ENCODE measurements at places on chromosomes 3 and 15.

GRCh38 chr15:93141371-93141794 lies 52.4 kb upstream of the RGMA start:
- DNase-seq = no peak

- DNase-seq = no peak
Observed at GRCh38 chr3:90069748-90070147, 962.3 kb downstream of the EPHA3 start.

DNA sequence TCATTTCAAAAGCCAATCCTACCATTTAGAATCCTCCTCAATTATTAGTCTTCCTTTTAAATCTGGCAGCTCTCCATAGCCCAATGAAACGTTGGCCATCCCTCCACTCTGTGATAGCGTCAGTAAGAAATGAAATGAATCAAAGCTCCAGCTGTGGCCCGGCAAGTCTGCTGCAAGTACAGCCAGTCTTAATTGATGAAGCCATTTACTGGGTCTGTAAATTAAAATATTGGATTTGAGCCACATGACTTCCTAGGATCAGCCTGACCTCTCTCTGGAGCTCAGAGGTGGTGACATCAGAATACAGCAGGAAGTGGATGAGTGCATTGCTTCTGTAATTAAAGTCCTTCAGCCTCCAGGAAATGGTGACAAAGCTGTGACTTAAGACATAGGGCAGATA lies 347.0 kb upstream of the LMCD1 start:
- DNase-seq = no peak

DNA sequence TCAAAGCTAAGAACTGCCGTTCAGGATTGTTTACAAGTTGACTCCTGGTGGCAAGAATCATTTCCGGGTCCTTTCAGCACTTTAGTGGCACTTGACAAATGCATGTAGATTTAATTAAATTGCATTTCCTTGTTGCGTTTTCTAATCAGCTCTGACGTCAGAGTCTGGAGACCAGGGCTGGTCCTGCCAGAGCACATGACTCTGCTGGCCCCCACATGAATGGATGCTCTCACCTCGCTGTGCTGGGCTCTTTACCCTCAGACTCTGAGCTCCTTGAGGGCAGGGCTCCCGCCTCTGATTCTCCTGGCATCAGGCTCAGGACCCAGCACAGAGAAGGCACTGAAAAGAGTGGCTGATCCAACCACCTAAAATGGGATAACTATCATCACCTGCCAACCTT lies 69.4 kb downstream of the FEM1B start:
- no peak for DNase-seq

- DNase-seq = no peak
Observed at GRCh38 chr3:193614430-193614829, 21.4 kb downstream of the OPA1 start.

DNA sequence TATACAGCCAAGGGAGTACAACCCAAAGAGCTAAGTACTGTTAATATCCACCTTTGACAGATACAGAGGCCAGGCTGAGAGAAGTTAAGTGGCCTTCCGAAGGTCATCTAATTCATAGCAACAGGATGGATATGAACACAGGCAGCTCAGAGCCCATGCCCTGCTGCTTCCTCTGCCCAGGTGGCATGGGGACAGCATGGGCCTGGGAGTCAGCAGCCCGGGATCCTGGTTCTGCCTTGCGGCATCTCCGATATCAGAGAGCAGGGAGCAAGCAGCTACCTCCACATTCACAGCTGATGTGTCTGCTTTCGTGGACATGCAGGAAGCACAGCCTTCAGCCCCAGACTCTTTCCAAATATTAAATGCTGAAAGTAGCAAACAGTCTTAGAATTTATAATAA lies 55.6 kb downstream of the STARD5 start:
- DNase-seq = no peak

DNA sequence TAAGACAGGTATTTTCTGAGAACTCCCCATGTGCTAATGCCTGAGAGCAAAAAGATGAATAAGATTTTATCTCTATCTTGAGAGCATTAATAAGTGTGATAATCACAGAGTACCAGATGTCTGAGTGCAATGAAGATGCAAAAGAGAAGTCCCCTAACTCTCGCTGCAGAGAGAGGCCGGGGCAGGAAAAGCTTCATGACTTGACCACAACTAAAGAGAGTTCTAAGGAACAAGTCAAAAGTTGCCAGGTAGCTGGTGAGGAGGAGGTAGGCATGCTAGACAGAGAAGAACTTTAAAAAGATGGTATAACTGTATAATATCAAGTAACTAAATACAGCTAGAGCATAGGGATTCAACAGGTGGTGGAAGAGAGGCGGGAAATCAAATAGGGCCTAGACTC lies 28.8 kb downstream of the MTMR10 start:
- DNase-seq = no peak

DNA sequence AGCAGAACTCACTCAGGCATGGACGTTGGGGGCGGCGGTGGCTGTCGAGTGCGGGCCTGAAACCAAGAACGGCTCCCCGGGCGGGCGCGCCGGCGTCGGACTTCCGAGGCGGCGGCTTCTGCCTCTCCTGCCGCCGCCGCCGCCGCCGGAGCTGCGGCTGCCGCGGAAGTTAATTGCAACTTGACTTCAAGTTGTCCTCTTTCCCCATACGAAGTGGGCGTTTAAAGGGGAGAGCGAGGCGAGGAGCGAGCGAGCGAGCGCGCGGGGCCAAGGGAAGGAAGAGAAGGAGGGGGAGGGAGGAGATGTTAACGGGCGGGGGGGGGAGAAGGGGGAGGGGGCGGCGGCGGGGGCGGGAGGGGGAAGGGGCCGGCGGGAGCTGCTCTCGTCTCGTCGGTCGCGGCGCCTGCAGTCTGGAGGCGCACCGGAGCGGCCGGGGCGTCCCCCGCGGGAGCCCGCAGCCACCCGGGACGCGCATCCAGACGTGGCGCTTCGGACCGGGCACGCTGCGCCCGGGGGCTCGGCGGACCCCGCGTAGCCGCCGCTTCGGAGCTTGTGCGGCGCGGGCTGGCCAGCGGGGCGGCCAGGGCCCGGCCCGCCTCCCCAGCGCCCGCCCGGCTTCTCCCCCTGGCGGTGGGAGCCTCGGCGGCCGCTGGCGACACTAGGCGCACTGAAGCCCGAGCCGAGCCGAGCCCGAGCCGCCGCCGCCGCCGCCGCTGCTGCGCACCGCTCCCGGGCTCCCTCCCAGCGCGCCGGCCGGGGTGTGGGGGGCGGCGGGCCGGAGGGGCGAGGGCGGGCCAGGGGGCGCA lies 19.7 kb upstream of the SATB1 start:
- peak; percentile 37 for DNase-seq

DNA sequence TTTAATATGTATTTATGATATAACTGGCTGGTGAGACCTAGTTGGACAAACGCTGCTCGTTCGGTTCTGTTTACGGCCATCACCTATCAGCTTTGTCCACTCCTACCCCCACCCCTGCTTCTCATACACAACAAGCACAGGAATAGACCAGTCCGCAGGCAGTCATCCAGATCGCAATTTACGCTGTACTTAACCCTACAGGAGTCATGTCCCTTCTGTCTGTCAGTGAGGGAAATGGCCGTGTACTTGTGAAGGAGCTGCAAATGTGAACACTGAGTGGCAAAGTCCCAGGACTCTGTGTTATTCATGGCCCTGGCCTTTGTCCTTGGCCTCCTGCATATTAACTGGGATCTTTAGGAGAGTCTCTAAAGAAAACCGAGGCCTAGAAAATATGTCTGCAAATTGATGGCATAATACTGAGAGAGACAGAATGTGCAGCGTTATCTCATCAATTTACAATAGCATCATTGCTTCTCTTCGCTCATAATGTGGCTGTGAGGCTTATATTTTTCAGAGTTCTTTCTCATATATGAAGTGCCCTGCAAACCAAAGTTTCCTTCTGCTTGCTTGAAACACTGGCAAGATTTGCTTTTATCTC lies 7.2 kb upstream of the ABHD10 start:
- DNase-seq = no peak

- DNase-seq = no peak
Observed at GRCh38 chr3:30819067-30819798, 75.2 kb downstream of the GADL1 start.

GRCh38 chr3:50365080-50365841 lies 5.9 kb upstream of the TMEM115 start:
- DNase-seq = peak; percentile 71

- DNase-seq = no peak
Observed at GRCh38 chr3:126119976-126120375, 36.1 kb upstream of the SLC41A3 start.

DNA sequence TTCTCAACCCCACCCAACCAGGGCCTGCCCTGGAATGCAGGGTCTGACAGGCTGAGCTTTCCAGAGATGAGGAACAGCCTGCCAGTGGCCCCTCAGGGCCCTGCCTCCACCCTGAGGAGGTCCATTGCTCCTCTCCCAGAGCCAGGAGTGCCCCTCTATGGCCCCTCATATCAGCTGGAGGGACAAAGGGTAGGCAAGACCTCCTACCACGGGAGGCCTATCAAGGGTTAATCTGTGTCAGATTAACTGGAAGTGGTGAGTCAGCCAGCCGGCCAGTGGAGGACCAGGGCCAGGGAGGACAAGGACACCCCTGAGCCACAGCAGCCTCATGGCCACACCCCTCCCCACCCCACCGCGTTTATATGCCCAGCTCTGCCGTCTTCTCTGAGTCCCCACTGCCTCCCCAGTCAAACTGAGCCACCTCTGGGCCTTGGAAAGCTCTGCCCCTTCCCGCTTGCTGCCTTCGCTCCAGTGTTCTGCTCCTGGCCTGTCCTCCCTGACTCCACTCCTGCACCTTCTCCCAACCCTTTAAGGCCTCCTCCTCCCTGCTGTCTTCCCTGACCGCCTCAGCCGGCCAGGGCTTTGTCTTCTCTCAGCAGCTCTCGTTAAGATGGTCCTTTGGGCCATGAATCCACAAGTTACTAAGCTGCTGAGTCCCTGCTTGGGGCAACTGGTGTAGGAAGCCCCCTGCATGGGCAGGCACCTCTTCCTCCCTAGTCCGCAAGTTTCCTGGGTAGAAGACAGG lies 6.5 kb downstream of the CCDC33 start:
- DNase-seq = no peak

DNA sequence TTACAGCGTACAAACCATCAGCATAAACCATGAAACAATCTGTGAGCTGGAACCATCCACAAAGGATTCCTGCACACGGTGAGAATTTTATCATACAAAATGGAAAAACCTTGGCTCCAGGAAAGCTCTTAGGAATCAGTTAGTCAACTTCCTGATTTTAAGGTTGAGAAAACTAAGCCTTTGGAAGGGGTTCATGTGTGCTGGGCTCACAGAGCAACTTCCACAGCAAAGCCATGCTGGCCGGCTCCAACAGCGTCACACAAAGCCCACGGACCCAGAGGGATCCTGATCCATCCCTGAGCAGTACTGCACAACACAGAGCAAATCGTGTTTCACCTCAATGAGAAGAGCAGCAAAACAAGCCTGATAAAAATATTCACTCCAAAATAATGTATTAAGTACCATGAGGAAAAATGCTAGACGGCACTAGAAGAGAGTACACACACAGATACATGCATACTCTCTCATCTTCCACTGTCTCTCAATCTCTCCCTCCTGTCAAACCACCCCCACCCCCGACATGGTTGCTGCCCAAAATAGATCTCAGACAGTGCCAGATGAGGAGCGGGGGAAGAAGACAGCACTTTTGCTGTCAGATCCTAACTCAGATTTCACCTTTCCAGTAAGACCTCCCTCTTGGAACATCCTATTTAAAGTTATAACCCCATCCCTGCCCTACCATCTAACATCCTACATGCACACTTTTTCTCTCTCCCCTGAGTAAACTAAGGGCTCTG lies 58.6 kb downstream of the MB21D2 start:
- DNase-seq = peak; percentile 62

GRCh38 chr3:15117011-15117410 lies 18.1 kb upstream of the RBSN start:
- no peak for DNase-seq

GRCh38 chr3:15820911-15821310 lies 23.1 kb upstream of the ANKRD28 start:
- DNase-seq = no peak

DNA sequence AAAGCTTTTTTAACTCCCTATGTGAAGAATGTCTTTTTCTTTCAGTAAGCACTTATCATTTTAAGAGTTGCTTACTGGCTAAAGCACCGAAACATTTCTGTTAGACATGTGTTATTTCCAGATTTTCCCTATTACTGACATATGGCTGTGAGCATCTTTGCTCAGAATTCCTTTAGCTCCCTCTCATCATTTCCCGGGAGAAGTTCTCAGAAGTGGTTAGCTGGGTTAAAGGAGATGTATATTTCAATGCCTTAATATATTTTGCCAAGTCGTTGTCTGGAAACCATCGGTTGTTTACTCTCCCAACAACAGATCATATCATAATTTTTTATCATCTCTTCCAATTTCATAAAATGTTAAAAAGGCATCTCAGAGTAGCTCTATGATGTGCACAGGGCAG lies 396.5 kb downstream of the OCA2 start:
- no peak for DNase-seq

DNA sequence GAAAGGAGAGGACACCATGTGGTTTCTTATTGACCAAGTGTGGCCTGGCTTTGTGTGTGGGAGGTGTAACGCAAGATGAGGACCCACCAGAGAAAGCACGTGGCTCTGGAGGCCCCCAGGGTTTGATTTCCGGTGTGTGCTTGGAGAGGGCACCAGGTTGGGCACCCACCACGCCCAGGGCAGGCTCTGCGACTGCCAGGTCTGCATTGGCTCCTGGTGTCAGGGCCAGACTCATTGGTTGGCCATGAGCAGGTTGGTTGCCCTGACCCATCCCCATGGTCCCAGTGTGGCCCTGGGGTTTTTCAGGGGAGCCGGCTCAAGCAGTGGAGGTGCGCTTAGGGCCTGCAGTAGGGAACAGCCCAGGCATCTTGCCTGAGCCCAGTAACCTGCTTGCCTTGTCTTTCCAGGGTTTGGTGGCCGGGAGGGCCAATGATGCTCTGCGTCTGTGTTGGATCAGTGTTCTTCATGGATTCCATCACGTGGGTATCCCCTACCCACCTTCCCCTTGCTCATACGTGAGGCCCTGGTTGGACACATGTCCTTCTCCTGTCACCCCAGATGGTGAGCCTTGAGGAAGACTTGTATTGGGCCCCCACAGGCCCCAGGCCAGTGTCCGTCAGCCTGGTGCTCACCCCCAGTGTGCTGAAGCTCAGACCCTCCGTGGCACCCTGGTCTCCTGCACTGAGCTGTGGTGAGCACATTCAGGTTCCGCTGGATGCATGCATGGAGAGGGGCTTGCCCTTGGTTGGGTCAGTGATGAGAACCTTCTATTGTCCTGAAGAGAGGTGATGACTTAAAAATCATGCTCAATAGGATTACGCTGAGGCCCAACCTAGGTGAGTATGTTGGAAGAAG lies 193.9 kb downstream of the UBE3A start:
- DNase-seq = no peak

DNA sequence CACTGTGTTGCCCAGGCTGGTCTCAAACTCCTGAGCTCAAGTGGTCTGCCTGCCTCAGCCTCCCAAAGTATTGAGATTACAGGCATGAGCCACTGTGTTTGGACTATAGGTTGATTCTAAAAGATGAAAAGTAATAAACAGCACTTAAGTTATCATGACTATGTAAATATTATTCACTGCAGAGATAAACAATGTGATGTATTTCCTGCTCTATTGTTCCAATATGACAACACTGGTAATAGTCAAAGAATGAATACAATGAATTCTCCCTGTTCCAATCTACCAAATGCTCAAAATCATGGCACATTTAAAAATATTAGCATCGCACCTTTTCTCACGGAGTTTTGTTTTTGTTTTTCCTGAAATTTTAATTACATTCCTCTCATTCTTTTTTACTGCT lies 36.8 kb upstream of the TBL1XR1 start:
- DNase-seq = no peak

Data from putamen (tissue), 1 donor.